ENCODE measurements at places on chromosomes 2 and 18.

- no peak for DNase-seq
Observed at GRCh38 chr2:158002079-158002478, 99.6 kb upstream of the UPP2 start.

DNA sequence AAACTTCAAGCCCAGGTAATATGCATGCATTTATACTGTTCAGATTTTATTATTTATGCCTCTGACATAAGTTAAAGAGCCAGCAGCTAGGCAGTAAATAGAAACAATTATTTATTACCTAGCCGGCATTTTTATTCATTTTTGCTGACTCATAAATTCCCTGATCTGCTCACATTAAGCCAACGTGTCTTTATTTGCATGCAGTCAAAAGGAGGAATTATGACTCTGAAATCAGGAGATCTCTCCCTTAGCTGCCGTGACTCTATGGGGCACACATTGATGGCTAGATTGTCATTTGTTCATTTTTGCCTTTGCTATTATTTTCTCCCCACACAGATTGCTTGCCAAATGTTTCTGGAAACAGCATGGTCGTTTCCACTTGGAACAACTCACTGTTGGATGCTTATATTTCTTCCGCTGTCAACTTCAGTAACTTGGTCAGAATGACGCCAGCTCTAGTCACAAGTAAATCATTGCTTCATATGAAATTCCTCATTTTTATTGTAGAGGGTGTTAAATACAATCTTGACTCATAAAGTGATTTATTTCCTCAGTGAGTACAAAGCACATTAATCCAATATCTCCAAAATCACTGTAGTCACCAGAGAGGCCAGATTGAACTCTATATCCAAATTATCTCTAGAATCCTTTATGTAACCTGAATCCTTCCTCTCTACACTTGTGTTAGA lies 15.9 kb upstream of the ZBTB14 start:
- no peak for DNase-seq

GRCh38 chr2:118177318-118177717 lies 89.0 kb downstream of the INSIG2 start:
- DNase-seq, result no peak

GRCh38 chr2:43115881-43116280 lies 110.5 kb downstream of the ZFP36L2 start:
- DNase-seq, result no peak

- DNase-seq, result no peak
Observed at GRCh38 chr2:136072621-136073020, 45.3 kb downstream of the CXCR4 start.

GRCh38 chr2:30956995-30957394 lies 149.7 kb upstream of the CAPN13 start:
- no peak for DNase-seq

- no peak for DNase-seq
Observed at GRCh38 chr2:85994421-85994777, 105.6 kb upstream of the ST3GAL5 start.

DNA sequence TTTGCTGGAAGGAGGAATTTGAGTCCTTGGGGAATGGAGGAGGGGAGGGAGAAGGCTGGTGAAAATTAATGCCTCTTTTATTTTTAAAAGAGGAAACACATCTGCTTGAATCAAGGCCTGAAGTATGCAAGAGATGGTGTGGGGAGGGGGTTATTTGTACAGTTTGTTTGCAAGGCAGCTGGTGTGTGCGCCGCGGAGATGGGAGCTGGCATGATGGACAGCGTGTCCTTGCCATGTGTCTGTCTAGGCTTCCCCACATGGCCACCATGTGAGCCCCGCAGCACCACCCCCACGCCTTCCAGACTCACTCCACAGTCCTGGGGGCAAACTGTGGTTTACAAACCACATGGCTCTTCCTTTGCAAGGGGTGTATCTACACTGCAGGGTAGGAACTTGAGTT lies 154.8 kb upstream of the APCDD1 start:
- no peak for DNase-seq

DNA sequence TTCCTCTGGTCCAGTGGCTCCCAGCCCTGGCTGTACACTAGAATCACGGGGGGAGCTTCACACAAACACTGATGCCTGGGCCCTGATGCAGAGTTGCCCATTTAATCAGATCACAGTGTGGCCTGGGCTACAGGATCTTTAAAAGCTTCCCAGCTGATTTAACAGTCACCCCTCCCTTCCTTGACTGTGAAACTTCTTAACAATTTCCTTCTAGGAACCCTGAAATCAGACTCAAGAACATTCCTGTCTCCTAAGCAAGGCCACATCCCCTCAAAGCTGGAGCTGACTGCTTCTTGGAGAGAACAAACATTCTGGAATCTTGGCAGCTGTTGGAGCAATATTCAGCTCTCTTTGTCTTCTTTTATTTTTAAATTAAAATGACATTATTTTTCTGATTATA lies 88.7 kb downstream of the ADD2 start:
- no peak for DNase-seq

- DNase-seq, result no peak
Observed at GRCh38 chr2:63651861-63652651, 63.3 kb downstream of the MDH1 start.

- DNase-seq, result no peak
Observed at GRCh38 chr2:121591199-121591598, 58.1 kb downstream of the CLASP1 start.

GRCh38 chr2:239375278-239376061 lies 25.4 kb downstream of the HDAC4 start:
- no peak for DNase-seq

DNA sequence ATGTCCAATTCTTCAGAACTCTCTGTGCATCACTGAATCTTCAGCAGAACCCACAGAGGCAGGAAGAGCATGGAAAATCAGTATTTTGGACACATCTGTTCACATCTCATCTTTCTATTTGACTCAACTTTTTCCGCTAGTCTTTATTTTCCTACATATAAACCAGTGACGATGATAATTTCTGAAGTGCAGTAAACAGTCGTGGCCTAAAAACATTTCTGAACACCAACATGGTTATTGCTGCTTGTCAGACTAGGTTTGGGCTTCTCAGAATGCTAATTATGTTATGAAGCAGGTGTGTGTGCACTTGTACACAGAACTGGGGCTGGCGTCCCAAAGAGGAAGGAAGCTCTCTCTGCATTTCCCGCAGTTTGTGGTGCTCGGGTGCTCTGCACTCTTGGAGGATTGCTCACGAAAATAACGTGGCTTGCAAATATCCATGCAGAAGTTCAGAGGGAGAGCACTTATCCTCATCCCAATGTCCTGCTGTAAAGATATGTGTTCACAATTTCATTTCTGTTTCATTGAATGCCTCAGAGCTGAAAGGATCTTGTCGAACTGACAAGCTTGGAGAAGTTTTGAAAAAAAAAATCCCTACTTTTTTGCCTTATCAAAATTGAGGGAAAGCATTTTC lies 50.8 kb downstream of the EDAR start:
- DNase-seq, result no peak

DNA sequence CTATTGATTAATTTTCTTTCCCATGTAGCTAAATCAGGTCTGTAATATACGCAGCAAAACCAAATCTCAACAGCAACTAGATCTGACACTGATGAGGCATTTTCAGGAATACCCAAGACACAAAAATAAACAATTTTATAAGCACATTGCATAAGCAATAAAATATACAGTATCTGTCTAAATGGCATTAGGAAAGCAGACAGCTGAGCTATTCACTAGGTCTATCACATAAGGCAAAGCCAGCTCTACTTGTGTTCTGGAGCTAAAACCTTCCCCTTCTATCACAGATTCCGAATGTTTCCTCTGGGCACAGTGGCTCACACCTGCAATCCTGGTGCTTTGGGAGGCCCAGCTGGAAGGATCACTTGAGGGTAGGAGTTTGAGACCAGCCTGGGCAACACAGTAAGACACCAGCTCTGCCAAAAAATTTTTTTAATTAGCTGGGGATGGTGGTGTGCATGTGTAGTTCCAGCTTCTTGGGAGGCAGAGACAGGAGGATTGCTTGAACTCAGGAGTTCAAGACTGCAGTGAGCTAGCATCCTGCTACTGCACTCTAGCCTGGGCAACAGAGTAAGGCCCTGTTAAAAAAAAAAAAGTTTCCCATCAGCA lies 21.1 kb downstream of the PTPN2 start:
- DNase-seq, result no peak

- no peak for DNase-seq
Observed at GRCh38 chr2:182299632-182300031, 127.2 kb downstream of the PDE1A start.

GRCh38 chr2:9556121-9556743 lies 602 bp upstream of the ADAM17 start:
- DNase-seq, result peak; percentile 14

DNA sequence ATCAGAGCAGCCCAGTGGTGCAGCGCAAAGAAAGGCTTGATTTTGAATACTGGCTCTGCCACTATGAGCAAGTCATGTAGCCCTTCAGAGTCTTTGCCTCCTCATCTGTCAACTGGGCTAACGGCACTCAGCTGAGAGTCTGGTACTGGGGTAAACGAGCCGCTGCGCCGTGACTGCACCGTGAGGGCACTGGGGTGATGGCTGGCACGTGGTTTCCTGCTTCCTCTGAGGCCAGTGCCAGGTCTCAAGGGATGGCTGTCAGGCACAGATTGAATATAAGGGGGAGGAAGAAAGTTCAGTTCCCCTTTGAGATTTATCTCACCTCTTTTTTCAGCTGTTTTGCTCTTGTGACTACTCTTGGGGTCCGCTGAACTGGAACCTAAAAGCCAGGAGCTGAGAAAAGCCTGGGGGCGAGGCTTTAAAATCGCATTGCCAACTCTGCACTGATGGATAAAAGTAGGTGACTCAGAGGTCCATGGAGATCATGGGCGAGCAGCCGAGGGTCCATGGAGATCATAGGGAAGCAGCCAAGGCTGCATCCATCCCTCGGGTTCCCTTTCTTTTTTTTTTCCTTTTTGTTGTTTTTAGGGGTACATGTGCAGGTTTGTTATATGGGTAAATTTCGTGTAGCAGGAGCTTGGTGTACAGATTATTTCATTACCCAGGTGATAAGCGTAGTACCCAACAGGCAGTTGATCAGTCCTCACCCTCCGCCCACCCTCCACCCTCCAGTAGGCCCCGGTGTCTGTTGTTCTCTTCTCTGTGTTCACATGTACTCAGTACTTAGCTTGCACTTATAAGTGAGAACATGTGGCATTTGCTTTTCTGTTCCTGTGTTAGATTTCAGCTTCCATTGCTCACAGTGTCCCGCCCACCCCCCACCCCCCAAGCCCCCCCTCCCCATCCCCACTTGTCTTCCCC lies 114.3 kb downstream of the SPP2 start:
- no peak for DNase-seq

Measured in RWPE1 (cell line).